Stimulated activated CD8-positive, alpha-beta memory T cell treated with anti-CD3 and anti-CD28 coated beads, Interleukin-4, amount 100 ng/mL, for 48 hours (primary cell): ENCODE measurements at places on chromosomes 4 and X.

GRCh38 chr4:143344774-143345173, 8.1 kb downstream of the GAB1 start:
- no peak for DNase-seq

DNA sequence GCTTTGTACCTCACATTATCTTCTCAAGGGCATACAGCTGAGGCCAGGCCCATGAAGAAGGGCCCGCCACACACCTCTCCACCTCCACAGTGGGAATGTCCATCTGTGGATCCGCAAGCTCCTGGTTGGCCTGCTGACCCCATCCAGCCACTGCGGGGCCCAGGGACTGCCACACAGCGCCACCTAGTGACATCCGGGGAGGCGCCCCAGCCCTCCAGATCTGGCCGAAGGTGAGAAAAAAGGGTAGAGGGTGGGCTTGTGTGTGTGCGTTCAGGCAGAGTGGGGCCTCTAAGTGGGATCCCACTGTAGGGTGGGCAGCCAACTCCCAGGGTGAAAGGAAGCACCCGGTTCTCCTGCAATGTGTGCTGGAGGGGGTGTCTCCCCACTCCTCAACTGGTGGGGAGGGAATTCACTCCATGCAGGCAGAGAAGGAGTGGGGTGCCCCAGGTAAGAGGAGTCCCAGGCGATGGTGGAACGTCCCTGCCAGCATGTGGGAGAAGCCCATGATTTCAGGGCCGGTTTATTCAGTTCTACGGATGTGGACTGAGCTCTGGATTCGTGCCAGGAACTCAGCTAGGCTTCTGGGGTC, 117.3 kb downstream of the ENPP6 start:
- peak; percentile 78 for DNase-seq

GRCh38 chr4:118325431-118325830, 27.4 kb downstream of the PRSS12 start:
- no peak for DNase-seq

- no peak for DNase-seq
These were observed 2049.7 kb downstream of the ARAP2 start for GRCh38 chr4:34194585-34194984.

GRCh38 chrX:18041656-18042055, 179.0 kb downstream of the BEND2 start:
- peak; percentile 21 for DNase-seq

DNA sequence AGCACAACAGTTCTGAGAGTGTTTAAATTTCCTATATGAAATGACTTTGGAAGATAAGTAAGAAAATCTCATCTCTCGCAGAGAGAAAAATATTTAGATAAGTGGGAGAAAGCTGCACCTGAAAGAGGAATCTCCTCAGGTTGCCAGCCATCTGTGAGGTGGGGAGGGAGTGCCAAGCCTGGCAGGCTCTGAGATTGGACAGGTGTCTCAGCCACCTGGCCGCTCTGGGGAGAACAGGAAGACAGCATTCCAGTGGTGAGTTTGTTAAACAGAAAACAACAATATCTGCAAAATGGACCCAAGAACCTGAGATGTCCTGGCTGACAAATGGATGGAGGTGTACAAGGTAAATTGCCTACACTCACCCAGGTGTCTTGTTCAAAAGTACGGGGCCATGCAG, 31.3 kb downstream of the EMCN start:
- DNase-seq, result no peak

- no peak for DNase-seq
These were observed 1995.9 kb downstream of the C4orf33 start for GRCh38 chr4:131091896-131092295.

DNA sequence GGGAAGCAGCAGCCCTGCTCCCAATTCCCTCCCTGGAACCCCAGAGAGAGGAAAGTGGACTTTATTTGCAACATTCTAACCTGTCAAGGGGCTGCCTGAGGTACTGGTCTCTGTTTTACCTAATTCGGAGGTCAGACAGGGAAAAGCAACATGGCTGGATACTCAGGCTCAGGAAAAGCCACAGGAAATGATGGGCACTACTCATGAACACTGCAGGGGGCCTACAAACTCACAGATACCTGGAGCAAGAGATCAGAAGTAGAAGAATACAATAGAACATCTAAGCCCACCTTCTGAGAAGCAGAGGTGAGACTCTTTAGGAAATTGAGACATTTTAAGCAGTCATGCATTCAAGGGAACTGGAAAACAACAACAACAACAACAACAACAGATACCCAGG, 15.4 kb upstream of the CSTF2 start:
- no peak for DNase-seq

GRCh38 chr4:155960522-155960921, 6.9 kb upstream of the CTSO start:
- no peak for DNase-seq
